HTR-8/SVneo (cell line): ENCODE measurements at places on chromosomes 3 and 15.
A peak's percentile ranks its signal among the peaks of the same experiment; 100 is the strongest.

- DNase-seq, result peak; percentile 7
Measured at GRCh38 chr3:87167628-87168456, 59.3 kb upstream of the CHMP2B start.

DNA sequence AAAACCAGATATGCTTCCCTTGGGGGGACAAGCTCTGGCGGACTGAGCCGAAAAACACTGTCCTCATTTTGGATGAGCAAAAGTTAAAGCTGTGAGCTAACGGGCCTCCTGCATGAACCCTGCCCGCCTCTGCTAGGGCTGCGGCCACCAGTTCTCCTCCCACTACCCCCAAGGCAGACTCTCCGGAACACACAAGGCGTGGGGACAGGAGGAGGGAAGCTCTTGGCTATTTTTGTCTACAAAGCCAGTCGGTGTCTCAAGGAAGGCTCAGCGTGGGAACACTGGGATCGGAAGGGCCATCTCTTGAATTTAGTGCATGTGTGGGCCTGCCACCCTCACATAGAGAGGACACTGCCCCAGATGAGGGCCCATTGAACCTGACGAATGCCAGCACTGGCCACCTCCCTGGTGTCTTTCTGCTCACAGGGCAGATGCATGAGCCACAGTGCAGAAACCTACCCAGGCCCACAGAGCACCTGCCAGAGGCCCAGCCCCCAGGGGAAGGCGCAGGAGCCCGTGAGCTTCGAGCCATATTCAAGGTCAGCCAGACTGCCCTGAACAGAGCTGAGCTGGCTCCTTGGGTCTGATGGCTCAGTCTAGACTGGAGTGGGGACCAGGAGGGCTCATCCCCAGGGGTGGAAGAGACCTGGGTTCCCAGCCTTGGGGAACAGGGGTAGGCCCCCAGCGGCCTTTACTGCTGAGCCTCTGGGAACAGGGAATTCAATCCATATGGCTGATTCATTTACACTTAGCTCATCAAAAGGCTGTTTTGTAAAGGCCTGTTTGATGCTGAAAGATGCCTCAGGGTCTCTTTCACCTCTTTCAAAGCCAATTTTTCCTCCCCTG, 38.3 kb downstream of the HCN4 start:
- DNase-seq, result no peak

GRCh38 chr15:75921732-75922703, 18.3 kb downstream of the FBXO22 start:
- DNase-seq, result no peak

- no peak for DNase-seq
Measured at GRCh38 chr3:113005611-113006010, 14.8 kb downstream of the GTPBP8 start.

- peak; percentile 6 for DNase-seq
Measured at GRCh38 chr15:94174399-94174802, 57.0 kb upstream of the MCTP2 start.

- no peak for DNase-seq
Measured at GRCh38 chr3:45807681-45808540, 11.6 kb upstream of the SLC6A20 start.

DNA sequence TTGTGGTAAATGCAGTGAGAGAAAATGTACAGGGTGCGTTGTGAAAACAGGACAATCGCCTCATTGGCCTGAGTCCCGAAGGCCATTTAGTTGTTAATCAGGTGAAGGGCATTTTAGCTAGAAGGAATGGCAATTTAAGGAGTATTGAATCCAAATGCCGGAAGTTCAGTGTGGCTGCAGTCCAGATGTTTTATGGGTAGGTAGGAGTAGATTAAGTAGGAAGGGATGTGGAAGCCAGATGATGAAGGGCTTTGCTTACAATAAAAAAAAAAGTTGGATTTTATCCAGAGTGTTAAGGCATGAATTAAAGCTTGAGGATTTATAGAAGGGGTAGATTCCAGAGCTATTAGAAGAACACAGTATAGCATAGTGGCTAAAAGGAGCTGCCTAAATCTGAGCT, 572.7 kb downstream of the NLGN1 start:
- no peak for DNase-seq

GRCh38 chr15:101090428-101090790, 161.4 kb downstream of the CHSY1 start:
- DNase-seq, result no peak

DNA sequence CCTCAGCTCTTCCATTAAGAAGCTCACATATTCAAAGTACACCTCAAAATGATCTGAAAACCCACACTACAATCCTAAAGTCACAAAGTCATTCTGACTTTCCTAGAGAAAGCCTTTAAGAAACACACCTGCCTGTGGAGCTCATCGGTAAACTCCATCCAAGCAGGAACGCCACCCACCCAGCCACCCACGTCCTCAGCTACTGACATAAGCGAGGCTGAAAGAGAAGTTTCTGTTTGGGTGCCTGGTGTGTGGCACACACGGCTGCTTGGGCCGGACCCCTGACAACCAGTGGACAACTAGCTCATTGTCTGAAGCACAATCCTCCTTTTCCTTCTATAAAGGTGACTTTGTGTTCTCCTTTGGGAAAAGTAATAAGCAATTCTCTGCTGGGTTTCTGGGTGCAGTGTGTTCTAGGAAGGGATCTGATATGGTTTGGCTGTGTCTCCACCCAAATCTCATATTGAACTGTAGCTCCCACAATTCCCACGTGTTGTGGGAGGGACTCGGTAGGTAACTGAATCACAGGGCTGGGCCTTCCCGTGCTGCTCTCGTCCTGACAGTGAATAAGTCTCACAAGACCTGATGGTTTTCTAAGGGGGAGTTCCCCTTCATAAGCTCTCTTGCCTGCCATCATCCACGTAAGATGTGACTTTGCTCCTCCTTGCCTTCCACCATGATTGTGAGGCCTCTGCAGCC, 26.1 kb downstream of the FAM174B start:
- DNase-seq, result no peak
